ENCODE measurements at places on chromosomes 6 and 20.

GRCh38 chr20:44027343-44028002 lies 112.8 kb downstream of the TOX2 start:
- no peak for DNase-seq

DNA sequence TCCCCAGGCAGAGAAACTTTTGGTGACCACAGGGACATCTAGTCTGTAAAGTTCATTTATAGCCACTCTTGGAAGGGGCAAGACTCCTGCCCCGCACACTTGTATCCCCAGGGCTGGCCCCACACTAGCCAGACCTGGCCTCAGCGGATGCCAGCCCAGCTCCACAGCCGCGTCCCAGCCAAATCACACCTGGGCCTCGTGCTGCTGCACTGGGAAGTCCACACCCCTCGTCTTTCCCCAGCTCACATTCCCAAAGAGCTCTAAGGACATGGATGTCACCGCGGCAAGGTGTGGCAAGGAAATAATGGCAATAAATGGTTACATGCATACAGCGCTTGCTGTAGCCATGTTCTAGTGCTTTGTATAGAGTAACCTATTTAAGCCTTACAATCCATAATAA lies 8.6 kb downstream of the IP6K3 start:
- DNase-seq, result no peak

DNA sequence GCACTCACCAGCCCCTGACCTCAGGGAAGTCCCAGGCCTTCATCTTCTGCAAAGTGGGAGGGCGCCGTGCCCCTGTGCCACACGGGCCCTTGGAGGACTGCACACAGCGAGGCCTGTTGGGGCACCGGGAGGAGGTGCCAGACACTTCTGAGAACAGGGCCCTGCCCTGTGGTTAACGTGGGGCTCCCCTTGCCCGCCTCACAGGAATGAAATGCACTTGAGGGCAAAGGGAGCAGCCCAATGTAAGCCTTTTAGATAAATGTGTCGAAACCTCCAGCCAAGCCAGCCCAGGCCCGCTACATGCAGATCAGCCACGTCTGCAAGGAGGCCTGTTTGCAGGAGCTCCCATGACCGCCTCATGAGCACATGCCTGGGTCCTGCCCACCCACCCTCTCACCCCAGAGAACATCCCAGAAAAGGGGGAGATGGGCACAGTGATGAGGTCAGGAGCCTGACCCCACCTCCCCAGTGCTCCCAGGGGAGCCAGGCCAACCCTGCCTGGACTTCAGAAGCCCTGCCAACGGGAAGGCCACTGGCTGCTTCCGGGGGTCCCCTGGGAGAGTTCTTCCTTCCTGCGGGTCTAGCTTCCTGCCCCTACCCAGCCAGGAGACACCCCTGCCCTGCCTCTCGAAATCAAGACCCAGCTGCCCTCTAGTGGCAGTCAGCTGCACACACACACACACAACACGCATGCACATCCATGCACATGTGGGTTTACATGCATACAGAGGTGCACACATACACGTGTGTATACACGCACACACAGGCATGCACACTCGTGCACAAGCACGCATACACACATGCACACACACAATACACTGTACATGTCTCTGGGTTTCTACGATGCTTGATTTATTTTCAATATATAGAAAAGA lies 178.7 kb downstream of the TAF4 start:
- DNase-seq, result peak; percentile 30

GRCh38 chr20:60249436-60249835 lies 291.2 kb downstream of the CDH26 start:
- DNase-seq, result peak; percentile 87

- DNase-seq, result peak; percentile 80
These were observed 104.8 kb downstream of the CDH26 start for GRCh38 chr20:60063048-60063451.

GRCh38 chr6:22878324-22878701 lies 308.9 kb downstream of the HDGFL1 start:
- DNase-seq, result no peak

- DNase-seq, result no peak
These were observed 1395.7 kb upstream of the EYS start for GRCh38 chr6:67102743-67103142.

DNA sequence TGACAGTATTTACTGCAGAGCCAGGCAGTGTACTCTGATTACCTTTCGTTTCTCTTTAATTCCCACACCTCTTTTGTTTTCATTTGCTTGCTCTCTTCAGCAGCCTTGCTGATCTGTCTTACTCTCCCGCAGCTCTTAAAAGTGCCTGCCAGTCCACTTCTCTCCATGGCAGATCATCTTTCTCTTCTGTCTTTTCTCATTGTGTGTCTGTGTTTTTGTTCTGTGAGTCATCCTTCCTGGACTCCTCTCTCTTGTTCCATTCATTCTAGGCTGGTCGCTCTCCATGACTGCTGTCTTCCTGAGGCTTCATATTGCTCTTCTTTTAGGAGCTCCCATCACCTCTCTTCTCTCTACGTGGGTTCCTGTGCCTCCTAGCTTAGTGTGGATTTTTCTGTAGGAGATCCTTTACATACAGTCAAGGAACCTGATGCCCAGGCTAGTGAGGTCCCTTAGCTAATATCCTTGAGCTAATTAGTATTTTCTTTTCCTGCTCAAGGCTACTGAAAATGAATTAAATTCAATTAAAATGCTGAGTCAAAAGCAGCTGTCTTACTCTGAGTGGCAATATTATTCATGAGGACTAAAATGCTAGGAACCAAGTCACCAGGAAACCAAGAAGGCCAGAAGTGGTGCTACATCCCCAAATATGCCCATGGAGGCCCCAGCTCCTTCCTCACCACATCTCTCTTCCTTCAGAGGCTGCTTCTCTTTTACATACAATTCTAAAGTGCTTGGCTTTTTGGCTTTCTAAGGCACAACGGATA lies 86.1 kb downstream of the SLX4IP start:
- DNase-seq, result peak; percentile 77

- no peak for DNase-seq
These were observed 451.2 kb upstream of the JAG1 start for GRCh38 chr20:11124849-11125505.

DNA sequence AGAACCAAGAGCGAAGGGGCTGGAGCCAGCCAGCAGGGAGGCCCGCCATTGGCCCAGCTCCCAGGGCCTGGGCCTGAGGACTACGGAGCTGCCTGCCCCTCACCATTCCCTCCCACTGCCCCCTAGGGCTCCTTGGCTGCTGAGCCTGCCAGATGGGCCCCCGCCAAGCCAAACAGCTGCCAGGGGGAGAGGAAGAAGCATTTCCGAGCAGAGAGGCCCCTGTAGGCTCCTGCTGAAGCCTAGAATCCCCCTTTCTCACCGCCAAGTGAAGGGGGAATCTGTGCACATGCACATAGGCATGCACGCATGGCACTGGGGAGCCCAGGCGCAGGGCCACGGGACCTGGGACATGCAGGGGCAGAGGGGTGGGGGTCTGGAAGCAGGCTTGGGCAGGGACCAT lies 28.5 kb upstream of the MRPS18A start:
- peak; percentile 28 for DNase-seq

GRCh38 chr6:81875782-81876293 lies 123.4 kb upstream of the TENT5A start:
- DNase-seq, result no peak

GRCh38 chr20:42274986-42275385 lies 656.8 kb upstream of the CHD6 start:
- DNase-seq, result no peak

DNA sequence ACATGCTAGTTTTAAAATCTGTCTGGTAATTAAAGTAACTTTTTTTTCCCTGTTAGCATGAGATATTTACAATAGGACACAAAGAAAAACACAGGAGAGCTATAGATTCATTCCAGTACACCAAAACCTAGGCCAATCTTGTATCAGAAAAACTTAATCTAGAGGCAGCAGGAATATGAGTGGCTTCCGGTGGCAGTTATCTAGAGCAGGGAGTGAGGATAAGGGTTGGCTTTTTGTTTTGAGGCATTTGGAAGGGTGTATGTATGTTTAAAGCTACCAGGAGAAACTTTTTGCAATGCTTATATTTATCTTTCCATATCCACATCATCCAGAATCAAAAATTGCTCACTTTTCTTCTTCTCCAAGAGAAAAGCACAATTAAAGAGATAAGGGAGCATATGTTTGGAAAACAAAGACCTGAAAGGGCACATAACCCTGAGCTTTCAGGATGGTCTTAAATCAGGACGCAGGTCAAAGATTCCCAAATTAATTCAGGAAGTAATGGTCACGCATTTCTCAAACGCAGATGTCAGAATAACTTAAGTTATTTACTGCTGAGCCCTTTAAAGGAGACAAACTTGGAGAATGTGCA lies 13.1 kb downstream of the TFAP2A start:
- DNase-seq, result no peak

- no peak for DNase-seq
These were observed 39.4 kb upstream of the MYLIP start for GRCh38 chr6:16089232-16090062.

GRCh38 chr6:53737746-53738145 lies 57.1 kb upstream of the LRRC1 start:
- DNase-seq, result no peak

- DNase-seq, result no peak
These were observed 217.8 kb downstream of the ANKRD60 start for GRCh38 chr20:58010666-58011065.

GRCh38 chr20:52405417-52405816 lies 213.8 kb upstream of the ZFP64 start:
- no peak for DNase-seq

DNA sequence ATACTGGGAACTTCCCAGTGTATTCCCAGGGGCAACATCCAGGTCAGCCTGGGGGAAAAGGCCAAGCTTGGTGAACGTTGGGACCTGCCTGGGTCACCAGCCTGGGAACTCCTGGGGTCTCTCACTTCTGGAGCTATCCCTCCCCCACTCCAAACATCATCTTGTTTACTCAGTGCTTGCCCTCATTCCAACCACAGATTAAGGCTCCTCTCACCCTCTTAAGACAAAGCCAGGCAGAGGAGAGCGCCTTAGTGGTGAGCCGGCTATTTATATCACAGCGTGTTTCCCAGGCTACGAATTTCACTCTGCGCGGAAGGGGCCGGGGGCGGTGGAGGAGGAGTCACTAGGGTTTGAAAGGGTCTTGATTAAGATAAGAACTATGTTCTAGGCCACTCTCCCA lies 12.1 kb downstream of the PRPH2 start:
- no peak for DNase-seq

GRCh38 chr20:37697314-37697713 lies 3.5 kb downstream of the CTNNBL1 start:
- no peak for DNase-seq

DNA sequence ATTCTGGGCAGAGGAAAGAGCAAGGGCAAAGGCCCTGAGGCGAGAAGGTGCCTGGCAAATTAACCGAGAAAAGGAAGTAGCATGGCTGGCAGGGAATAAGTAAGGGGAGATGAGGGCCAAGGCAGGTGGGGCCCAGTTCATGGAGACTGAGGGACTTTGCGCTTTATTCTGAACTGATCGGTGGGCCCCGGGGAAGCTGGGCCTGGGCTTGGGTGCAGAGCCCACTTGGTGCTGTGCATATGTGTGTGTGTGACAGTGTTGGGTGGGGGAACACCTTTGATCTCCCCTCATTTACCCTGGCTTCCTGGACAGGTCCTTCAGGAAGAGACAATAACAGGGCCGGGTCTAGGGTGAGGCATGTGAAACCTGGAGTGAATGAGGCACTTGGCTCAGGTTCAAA lies 2.9 kb upstream of the MDFI start:
- no peak for DNase-seq

- no peak for DNase-seq
These were observed 219.7 kb downstream of the FARS2 start for GRCh38 chr6:5481033-5481432.

- no peak for DNase-seq
These were observed 16.8 kb upstream of the ARMC12 start for GRCh38 chr6:35719830-35720733.

- peak; percentile 83 for DNase-seq
These were observed 168.9 kb upstream of the COL21A1 start for GRCh38 chr6:56416247-56416646.

- no peak for DNase-seq
These were observed 60.8 kb downstream of the LAMA4 start for GRCh38 chr6:112193535-112194051.

DNA sequence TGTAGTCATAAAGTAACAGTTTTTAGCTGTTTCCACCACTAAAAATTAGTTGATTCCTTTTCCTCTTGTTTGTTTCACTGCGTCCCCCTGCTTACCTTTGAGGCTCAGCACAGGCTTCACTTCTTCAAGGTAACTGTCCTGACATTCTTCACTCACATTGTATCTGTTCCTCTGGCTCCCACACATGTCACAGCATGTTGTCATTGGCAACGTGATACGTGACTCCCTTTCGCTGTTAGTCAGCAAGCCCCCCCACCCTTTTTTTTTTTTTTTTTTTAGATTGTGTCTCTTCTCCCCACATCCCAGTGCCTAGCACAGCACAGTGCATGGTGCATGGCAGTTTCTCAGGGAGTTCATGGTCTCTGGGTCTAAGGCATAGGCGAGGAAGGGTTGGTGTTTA lies 13.3 kb downstream of the VAPB start:
- no peak for DNase-seq

DNA sequence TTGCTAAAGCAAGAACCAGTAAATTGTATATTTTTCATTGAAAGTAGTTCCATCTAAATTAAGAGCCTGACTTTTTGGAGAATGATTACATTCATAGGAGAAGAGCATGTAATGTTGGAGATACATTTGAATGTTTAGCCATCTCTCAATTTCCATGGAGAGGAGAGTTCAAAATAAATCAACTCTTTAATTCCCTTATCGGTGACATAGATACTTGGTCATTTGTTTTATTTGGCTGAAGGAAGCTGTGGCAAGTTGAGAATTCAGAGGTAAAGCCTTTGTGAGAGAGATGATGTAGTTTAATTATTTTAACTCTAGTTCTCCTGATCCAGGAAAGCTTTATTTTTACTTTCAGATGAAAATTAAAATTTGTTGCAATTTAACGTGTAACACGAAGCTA lies 22.3 kb downstream of the QKI start:
- no peak for DNase-seq

DNA sequence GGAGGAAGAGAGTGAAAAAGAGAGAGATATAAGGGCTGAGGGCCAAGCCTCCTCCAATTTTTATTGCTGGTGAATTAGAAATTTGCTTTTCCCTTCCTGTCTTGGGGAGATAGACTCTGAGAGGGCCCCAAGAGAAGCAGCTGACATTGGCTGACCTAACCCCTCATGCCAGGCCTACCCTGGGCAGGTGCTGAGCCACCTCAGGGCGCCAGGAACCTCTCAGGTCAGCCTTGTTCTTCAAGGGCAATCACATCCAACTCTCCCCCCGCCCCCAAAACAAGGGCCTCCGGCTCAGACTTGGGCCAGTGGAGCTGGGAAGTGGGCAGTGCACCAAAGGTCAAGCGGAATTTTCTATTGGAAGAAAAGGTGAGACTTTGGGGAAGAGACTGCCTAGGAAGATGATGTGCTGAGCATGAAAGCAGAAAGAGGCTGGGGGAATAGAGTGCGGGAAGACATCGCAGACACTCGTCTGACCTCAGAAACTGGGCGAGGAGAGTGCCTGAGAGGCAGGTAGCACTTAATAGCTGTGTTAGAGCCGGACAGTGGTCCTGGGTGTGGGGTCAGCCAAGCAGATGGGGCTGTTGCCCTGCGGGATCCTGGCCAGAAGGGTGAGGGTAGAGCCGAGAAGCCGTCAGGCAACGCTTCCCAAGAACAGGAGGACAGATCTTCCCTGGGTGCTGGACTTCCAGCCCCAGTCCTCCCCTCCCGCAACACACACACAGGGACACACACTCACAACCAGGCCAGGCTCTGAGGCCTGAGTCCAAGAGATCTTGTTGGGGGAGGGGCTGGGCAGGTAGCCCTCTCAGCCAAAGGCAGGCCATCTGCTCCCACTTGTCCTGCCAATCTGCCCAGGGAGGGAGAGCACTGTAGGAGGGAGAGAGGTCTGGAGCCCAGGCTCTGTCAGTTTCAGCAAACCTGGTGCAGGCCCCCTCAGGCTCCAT lies 3.7 kb upstream of the FASTKD5 start:
- no peak for DNase-seq

- peak; percentile 20 for DNase-seq
These were observed 301.9 kb downstream of the LAMA2 start for GRCh38 chr6:129184808-129185366.

All from fibroblast of the aortic adventitia (primary cell).